Activated CD4-positive, alpha-beta T cell treated with anti-CD3 and anti-CD28 coated beads, Interleukin-2, amount 50 U/mL, for 48 hours (primary cell): ENCODE measurements at places on chromosomes 3 and 15.

- DNase-seq, result no peak
Observed at GRCh38 chr3:172371544-172371943, 76.7 kb downstream of the GHSR start.

DNA sequence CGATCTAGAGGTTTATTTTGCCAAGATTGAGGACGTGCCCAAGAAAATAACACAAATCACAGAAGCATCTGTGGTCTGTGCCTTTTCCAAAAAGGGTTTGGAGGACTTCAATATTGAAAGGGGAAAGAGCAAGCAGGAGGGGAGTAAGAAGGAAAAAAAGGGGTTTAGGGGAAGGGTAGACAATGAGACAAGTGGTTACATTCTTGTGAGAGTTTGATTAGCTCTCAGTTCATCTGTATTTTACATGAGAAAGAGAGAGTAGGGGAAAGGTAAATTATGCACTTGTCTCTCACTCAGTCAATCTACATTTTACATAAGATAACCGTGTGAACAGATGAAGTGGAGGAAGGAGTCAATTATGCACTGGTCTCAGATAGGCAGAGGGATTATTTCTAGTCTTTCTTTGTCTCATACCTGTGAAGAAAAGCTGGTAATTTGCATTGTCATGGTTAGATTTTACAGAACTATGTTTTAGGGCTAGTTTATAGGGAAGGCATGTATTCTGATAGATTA, 931.3 kb downstream of the CADM2 start:
- DNase-seq, result no peak

GRCh38 chr3:133754455-133754854, 8.3 kb downstream of the TF start:
- no peak for DNase-seq

DNA sequence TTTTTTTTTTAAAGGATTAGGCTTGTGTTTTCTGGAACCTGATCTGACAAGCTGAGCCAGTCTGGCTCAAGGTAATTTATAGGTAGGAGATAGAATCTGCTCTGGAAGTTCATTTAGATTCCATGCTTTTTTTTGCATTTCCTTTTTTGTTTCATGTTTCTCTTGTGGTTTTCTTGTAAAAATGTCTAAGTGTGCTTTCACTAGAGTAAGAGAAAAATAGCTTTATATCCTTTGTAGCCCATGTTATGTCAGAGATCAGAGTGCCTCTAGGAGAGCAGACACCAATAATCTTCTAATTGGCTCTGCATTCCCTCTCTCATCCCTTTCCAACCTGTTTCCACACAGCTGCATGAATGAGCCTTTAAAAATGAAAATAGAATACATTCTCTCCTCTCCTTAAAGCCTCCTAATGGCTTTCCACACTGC, 389.8 kb upstream of the KCNMB2 start:
- DNase-seq, result no peak

DNA sequence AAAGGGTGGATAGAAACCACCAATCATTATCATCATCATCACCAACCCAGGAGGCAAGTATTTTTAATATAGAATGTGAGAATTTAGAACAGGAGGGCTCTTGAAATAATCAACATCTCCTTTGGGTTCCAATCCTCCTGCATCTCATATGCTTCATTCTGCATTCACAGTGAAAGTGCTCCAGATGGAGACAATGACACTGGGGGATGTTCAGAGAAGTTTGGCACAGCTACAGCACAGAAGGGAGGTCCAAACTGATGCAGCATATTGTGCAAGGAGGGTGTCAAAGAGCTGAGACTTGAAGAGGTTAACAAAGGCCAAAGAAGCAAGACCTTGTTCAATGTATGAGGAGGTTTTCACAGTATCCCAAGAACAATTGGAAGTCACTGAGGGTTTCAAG, 767.1 kb downstream of the NTRK3 start:
- DNase-seq, result no peak

DNA sequence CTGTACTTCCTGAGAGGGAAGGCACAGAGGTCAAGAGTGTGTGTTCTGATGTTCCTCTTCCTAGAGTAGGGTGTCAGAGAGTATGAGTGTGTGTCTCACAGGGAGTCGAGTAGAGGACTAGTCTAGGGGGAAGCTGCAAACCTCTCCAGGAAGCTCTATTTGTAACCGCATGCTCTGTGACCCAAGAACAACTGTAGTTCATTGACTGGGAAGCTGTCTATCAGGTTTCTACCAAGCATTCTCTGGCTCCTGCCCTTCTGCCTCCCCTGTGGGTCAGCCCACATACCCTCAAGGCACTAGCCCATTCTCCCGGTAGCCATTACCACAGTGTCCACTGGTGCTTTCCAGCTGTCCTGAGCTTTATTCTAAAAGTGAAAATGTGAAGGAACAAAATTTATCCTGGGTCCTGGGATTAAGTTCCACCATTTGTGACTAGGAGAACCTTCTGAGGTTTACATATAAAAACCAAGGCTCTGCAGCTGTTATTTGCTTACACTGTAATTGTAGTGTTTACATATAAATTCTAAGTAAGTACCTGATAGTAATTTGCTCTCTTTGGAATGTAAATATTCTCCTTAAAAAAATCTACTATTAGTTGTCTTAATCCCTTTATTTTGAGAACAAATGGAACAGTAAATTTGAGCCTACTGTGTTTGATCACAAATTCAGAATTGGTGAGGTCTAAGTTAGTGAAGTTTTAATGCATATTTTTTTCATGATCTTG, 40.7 kb downstream of the MYRIP start:
- no peak for DNase-seq

GRCh38 chr3:71998995-71999673, 214.2 kb upstream of the PROK2 start:
- peak; percentile 27 for DNase-seq

DNA sequence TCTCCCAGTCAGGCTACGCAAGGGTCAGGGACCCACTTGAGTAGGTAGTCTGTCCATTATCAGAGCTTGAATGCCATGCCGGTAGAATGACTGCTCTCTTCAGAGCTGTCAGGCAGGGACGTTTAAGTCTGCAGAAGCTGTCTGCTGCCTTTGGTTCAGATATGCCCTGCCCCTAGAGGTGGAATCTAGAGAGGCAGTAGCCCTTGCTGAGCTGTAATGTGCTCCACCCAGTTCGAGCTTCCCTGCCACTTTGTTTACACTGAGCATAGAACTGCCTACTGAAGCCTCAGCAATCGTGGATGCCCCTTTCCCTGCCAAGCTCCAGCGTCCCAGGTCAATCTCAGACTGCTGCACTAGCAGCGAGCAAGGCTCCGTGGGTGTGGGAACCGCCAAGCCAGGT, 57.5 kb upstream of the SETMAR start:
- DNase-seq, result no peak

DNA sequence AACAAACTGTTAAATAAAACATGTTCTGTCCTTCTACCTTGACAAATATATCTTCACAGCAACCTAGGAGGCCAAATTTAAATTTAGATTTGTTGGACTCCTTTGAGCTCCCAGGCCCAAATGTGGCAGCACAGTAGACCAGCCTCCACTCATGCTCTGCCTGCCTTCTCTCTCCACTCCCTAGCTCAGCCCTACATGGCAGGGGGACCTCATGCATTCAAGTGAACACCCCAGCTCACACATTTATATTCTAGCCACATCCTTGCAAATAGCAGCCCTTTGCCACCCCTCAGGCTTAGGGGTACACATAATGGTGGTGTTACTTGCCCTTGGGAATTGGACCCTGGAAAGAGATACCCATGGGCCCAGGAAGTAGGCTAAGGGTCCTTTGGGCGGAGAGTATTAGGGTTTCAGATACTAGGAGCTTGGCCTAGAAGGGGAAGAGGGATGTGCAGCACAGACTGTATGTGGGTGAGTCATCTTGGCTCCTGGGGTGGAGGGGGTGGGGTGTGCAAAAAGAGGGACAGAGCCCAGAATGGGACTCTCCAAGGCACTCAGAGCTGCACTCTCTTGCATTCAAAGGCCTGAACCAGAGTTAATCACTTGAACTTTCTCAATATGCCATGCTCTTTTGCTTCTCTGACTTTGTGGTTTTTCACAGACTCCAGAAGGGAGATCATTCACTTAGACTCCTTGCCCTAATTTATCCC, 268.4 kb upstream of the ROPN1 start:
- DNase-seq, result no peak

- no peak for DNase-seq
Observed at GRCh38 chr3:180362081-180362480, 239.9 kb upstream of the TTC14 start.

DNA sequence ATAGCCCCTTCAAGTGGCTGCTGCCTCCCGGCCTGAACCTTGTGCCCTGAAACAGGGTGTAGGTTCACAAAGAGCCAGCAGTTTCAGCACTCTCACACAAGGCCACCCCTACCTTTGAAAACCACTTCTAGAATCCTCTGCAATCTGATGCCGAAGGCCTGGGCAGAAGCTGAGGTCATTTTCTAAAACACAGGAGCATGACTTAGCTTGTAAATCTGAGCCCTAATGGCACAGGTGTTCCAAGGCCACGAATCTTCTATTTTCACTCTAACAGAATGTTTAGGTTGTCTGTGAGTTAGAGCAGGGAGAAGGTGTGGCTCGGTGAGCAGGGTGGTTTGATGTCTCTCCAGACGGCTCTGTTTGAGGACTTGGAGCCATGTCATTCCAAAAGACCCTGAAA, 62.3 kb downstream of the SYNM start:
- no peak for DNase-seq

GRCh38 chr15:85672332-85673084, 122.2 kb downstream of the KLHL25 start:
- no peak for DNase-seq

- no peak for DNase-seq
Observed at GRCh38 chr3:70606018-70606417, 293.6 kb upstream of the MDFIC2 start.

- DNase-seq, result no peak
Observed at GRCh38 chr3:180421221-180421620, 180.7 kb upstream of the TTC14 start.

GRCh38 chr15:44034334-44034733, 160.7 kb downstream of the FRMD5 start:
- no peak for DNase-seq

DNA sequence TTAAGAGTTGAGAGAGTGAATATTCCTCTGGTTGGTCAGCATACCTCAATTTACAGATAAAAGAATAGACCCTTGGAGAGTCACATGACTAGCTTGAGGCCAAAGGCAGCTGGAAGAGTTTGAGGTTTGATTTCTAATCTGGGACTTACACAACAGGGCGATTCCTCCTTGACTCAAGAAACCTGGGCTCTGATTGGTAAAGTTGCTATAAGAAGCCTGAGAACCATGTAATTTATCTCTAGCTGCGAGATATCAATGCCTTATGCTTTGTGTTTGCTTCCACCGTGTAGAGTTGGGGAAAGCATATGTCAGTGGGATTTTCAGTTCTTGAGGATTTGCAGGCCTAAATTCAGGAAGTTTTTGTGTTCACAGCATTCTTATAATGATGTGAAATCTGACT, 206.0 kb downstream of the KLHL25 start:
- no peak for DNase-seq

GRCh38 chr3:194489736-194490612, 3.2 kb upstream of the ATP13A3 start:
- peak; percentile 33 for DNase-seq

GRCh38 chr3:194003114-194004057, 132.6 kb upstream of the HES1 start:
- peak; percentile 44 for DNase-seq

DNA sequence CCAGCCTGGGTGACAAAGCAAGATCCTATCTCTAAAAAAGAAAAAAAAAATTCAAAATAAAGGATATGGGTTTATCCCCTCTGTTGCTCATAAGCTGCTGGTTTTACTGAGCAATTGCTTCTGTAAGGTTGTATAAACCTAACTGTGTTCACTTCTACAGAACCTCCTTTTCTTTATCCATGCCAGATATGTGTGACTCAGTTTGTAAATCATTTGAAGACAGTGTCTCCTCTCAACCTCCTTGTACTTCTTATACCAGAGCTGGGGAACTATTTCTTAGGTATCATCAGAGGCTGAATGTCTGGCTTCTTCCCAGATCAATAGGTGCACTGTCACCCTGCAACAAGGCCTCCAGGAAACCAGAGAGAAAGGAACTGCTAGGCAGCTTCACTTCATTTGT, 273.8 kb downstream of the CD47 start:
- no peak for DNase-seq

GRCh38 chr3:158221426-158221825, 111.5 kb downstream of the RSRC1 start:
- DNase-seq, result no peak

GRCh38 chr3:8606701-8607231, 37.8 kb downstream of the SSUH2 start:
- DNase-seq, result no peak

GRCh38 chr3:52777127-52777958, at the start of gene ITIH1:
Gene ITIH1 (plus strand): TSS chr3:52777599. CDS start chr3:52777616, 17 bp downstream.
- DNase-seq, result no peak

- DNase-seq, result no peak
Observed at GRCh38 chr3:61331929-61332552, 80.8 kb upstream of the FHIT start.

DNA sequence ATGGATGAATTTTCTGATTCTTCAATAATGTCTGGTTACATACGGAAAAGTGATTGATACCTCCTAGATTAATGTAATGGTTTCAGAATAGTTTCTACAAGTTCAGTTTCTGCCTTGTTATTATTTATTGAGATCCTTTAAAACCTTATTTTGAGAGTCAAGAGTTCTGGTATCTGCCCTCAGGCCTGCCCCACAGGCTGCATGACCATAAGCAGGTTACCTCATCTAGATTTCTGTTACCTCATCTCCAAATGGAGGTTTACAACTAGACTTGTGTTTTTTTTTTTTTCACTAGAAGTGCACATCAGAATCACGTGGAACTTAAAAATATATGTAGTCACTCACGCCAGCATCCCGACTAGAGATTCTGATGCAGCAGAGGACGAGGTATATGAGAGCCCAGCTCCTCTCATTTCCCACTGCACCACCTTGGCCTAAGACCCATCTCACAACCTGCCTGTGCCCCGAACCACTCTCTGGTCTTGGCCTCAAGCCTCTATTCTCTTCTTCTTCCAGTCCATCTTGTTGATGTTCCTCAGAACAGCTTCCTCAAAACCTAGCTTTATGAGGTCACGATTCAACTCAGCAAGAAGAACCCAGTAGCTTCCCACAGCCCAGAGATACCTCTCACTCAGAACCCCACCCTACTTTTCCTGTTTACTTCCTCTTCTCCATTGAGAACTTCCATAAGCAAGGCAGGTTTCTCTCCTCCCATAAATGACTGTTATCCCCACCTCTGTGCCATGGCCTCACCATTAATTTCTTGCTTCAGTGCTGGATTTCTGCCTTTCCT, 353.4 kb downstream of the CHST2 start:
- DNase-seq, result no peak

- DNase-seq, result peak; percentile 72
Observed at GRCh38 chr15:64046421-64047153, at the start of gene DAPK2. Gene DAPK2 (minus strand): TSS chr15:64046485. CDS start chr15:64040261, 6,224 bp downstream.

- DNase-seq, result no peak
Observed at GRCh38 chr15:67013696-67014095, 51.7 kb upstream of the SMAD3 start.
